Cortex of kidney (tissue), 1 donor: ENCODE measurements at places on chromosomes 2 and 18.

- DNase-seq, result no peak
These were observed 72.5 kb downstream of the GNAL start for GRCh38 chr18:11761553-11761952.

DNA sequence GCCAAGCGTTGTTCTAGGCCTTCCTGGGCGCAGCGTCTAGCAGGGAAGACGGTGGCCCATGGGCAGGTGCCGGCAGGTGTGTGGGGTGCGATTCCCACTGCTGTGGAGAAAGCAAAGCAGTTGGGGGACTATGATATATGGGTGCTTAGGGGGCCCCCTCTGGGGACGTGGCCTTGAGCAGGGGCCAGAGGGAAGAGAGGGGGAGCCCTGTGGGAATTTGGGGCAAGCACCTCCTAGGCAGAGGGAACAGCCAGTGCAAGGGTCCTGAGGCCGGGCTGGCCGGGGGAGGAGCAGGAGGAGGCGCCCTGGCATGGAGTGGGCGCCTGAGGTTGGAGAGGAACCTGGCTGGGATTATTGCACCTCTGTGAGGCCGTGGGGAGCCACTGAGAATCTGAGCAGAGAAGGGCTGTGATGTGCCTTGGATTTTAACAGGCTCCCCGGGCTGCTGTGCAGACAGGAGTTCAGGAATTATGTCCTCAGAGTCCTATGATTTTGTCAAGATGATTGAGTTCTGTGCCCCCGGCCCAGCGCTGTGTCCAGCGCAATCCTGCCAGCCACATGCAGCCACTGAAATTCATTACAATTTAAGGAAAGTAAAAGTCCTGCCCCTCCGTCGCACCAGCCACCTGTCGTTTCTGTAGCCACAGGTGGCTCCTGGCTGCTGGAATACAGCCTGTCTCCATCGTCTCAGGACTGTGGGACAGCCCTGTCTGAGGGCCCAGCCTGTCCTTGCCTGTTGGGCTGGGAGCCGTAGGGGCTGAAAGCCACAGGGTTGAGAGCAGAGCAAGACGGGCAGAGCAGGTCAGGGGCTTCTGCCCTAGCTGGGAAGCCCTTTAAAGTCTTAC, 9.1 kb upstream of the KLHL30 start:
- no peak for DNase-seq

DNA sequence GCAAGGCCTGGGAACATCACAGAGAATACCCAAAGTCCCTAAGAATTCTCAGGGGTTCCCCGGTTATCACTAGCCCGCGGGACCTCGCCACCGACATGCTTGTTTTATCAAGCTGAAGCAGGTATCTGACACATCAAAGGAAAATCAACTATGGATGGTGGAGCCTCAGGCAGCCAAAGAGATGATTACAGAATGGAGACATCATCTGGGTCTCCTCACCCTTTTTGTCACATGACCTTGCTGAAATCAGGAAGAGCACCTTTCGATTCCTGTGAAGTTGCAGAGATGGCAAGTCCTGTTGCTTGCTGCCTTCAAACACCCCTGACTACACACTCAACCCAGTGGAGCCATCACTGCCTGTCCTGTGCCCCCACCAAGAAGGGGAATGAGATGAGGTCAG, 19.2 kb upstream of the CAB39 start:
- no peak for DNase-seq

GRCh38 chr2:65868177-65868576, 435.8 kb upstream of the SPRED2 start:
- DNase-seq, result no peak

GRCh38 chr2:39435741-39436591, 1.1 kb downstream of the MAP4K3 start:
- DNase-seq, result no peak

GRCh38 chr2:105380432-105381100, 18.3 kb downstream of the FHL2 start:
- DNase-seq, result no peak

DNA sequence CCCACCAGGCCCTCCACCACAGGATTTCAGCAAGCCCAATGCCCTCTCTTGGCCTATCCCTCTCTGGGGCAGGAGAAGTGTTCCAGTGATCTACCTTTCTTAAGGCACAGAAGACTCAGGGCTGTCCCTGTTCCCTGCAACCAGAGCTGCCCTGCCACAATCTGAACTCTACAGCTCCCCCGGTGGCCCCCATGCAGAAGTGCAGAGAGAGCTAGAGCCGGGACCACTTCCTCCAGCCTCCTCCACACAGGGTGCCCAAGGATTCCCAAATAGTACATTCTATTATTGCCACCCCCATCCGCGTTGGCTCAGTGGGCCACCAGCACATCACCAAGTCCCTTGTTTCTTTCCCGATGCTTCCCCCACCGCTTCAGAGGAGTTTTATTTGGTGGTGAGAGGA, 114.8 kb upstream of the PTPRM start:
- DNase-seq, result no peak

- no peak for DNase-seq
These were observed 4.2 kb downstream of the UXS1 start for GRCh38 chr2:106189764-106190468.

- no peak for DNase-seq
These were observed 67.5 kb downstream of the ONECUT2 start for GRCh38 chr18:57502624-57503023.

- DNase-seq, result no peak
These were observed 1156.6 kb downstream of the RPIA start for GRCh38 chr2:89848114-89848513.

DNA sequence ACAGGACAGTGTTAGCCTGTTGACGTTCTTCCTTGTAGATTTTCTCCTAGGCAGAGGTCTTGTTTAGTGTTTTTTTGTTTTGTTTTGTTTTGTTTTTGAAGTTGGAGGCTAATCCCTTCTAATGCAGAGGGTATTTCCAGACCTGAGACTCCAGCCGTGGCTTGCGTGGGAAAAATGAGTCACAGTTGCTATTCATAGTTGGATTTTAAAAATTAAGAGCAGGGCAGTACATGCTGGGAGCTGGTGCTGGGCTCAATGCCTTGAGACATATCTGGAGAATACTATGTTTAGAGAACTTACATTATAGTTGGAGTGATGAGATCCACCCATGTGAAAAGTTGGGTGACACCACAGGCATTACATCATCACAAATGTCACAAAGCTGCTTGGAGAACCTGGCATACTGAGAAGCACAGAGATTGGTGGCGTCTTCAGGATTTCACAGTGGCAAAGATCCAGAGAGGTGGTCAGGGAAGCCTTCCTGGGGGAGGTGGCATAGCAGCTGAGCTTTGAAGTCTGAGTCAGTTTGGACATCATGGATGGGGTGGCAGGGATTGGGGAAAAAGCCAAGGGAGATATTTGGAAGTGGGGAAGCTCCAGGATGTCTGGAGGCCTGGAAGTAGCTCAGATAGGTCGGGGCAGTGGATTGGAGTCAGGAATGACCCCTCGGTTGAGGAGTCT, 249.4 kb downstream of the LOXHD1 start:
- no peak for DNase-seq

- DNase-seq, result no peak
These were observed 33.9 kb downstream of the STAT1 start for GRCh38 chr2:190979906-190980629.

DNA sequence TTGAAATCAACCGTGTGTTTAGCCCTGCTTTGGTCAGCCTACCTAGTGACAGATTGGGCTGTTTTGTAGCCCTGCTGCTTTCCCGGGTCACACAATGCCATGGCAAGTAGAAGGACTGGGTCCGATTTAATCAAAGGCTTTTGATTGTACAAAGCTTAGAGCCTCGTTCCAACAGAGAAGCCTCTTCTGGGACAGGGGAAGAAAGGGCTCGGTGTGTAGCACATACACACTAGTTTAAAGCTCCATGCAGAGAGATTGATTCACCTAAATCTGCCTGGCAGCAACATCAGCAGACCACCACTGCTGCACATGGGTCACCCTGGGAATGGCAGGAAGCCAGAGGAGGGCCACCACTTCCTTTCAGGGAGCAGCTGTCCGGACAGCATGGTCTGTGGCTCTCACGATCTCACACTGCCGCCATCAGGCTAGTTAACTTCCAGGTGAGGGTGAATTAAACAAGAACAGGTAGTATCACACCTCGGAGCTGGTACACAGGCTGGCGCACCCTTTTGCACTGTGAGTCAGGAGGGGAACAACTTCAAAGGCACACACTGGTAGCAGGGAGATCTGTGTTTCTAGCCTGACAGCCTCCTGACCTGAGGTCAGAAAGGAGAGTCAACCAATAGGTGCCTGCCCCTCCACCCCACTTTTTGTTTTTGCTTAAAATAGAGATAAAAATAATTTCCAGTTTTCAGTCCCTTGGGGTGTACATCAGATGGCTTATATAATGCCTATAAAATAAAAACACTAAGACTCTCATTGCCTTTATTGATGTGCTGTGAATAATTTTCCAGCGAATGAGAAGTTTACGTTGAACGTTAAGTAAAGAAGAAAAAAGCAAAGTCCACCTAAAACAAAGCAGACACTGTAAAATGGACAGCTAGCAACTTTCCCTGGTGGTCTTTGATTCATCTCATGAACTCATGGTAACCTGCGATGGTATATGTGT, 108.5 kb downstream of the CDCA7 start:
- no peak for DNase-seq

DNA sequence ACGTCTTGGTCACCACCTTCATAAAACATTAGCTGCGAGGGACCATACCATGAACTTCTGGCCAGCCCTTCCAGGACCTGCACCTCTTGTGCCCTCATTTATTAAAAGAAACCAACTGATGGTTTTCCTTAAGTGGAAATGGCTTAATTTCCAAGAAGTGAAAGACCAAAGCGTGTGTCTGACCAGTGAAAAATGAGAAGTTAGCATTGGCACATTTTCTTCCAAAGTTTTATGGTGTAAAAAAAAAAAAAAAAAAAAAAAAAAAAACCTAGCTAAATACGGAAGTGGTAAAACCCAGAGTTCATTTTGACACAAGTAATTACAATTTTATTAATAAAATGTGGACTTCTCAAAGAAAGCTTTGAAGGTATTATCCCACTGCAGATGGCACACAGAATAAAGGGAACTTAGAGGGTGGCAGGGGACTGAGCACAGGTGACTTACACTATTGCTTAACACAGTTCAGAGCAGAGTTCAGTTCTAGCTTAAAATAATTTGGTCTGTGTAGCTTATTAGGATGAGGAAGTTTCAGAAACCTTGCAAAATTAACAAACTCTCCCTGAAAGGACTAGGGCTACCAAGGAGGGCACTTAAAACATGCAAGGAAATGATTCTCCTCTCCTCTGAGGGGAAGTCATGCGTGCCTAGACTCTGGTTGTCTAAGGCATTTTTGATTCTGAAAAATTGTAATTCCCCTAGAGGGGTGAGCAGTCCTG, 42.2 kb upstream of the EPG5 start:
- no peak for DNase-seq

GRCh38 chr2:217489145-217489960, 513.4 kb downstream of the TNS1 start:
- DNase-seq, result no peak

DNA sequence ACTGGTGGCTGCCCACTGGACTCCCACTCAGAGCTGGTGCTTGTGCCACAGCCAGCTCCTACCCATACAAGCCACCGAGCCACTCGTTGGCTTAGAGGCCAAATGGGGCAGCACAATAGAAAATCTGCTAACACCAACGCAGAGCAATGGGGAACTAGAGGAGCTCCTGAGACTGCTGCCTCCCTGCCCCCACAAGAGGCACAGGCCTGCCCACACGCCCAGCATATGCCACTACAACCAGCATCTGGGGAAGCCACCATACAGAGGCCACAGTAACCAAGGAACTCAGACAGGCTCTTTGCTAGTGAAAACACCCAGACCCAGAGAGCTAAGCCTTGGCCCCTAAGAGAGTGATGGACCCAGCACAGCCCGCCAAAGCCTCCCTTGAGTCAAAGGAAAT, 231.2 kb upstream of the RAB6C start:
- DNase-seq, result no peak

DNA sequence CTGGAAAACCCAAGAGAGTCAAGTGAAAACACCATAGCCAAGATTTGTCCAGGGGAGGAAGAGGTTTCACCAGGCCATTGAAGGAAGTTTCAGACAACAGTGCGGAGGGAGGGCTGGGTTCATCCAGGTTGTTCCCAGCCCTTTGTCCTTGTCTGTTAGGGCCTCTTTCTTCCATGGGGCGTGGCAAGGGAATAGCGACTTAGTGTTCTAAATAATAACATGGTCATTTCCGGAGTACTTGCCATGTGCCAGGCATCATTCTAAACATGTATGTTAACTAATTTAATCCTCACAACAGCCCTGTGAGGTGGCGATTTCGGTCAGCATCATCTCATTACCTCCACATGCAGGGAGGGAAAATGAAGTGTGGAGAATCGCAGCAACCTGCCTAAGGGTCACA, 77.3 kb downstream of the TCF7L1 start:
- no peak for DNase-seq

- no peak for DNase-seq
These were observed 82.0 kb upstream of the MEX3C start for GRCh38 chr18:51279367-51279984.

GRCh38 chr2:78839259-78839658, 186.2 kb upstream of the REG3G start:
- DNase-seq, result no peak

DNA sequence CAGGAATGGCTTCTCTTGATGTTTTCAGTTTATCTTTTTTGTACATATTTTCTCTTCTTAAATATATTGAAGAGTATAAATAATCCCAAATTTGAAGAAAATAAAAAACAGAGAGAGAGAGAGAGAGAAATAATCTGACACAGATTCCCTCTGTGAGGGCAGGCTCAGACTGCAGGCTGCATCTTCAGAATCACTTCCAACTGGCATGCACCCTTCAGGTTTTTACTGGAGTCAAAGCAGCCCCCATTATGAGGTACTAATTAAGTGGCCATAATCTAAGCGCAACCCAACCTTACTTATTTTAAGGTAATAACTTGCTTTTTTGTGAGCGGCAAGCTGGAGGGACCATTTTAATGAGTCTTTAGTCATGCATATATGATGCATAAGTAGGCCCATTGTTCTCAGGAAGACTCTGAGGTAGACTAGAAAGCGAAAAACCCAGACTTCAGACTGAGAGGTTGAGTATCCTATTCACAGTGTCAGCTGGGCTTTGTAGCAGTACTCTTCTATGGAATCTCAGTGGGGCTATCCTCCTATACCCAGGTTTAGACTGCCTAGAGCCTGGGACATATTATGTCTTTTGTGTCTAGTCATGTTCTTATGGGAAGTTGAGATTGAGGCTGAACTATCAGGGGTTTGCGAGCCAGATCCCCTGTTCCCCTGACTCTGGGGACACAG, 167.4 kb downstream of the SP3 start:
- no peak for DNase-seq

GRCh38 chr18:61545281-61546245, 212.3 kb downstream of the CDH20 start:
- DNase-seq, result no peak

DNA sequence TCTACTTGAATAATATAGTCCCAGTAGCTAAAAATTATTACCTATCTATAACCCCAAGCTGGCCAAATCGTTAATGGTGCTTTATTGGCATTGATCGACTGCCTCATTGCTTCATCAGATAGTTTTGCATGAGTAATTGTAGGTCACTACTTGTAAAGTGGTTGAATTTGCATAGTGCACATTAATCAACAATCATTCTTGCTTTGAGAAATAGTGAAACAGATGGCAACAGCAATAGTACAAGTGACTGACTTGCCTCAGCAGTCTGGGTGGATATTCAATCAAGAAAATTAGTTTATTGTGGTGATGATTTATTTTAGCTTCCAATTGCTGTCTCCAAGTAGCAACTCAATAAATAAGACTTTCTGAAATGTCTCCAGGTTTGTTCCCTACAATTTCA, 117.8 kb upstream of the NRXN1 start:
- no peak for DNase-seq

GRCh38 chr18:617970-618504, 21.2 kb downstream of the CLUL1 start:
- no peak for DNase-seq
